ENCODE measurements at places on chromosomes 11 and 22.

- peak; percentile 73 for DNase-seq
These were observed at the start of gene CASP1 for GRCh38 chr11:105034813-105035620. CASP1 (minus strand) TSS chr11:105035144; CDS start chr11:105035113, 31 bp downstream.

DNA sequence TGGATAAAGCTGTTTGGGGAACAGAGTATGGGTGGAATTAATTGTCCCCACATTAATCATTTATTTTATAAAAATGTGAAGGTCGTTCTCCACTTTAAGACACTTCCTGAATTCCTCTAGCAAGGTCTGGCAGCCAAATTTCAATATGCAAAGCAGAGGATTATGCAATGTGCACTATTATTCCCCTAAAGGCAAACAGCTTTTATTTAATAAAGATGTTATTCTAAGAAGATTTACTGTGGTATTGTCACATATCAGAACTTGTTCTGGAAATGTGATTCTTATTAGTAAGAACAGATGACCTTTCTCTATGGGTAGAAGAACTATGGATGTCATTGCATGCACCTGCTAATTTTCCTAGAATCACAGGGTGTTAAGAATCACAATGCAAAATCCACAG, 1128.8 kb upstream of the CCDC90B start:
- DNase-seq: no peak

GRCh38 chr22:36536717-36537116, 7.8 kb upstream of the EIF3D start:
- no peak for DNase-seq

GRCh38 chr11:76385903-76386302, 4.8 kb downstream of the GVQW3 start:
- DNase-seq: no peak

DNA sequence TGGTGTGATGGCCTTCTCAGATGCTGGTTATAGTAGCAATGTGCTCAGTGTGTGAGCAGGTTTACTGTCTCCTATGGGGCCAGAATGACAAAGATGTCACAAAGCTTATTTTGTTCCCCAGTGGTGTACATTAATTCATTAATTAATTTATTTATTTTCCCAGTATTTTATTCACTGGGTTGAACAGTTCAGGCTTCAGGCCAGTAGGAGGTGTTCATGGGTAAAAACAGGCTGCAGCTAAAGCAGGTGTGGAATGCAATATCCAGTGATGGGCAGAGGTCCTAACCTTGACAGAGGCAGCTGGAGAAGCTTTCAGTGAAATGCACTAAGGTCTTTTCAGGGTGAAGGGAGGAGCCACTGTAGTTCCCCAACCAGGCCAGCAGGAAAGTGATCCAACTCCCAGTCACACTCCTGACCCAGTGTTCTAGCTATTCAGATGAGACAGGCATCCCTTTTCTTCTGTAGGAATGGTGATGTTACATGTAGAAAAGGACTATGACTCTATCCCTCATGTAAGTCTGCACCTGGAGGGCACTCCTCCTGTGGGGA, 7.8 kb upstream of the FANCF start:
- DNase-seq: no peak

- no peak for DNase-seq
These were observed 21.4 kb upstream of the RCN1 start for GRCh38 chr11:32069361-32070058.

DNA sequence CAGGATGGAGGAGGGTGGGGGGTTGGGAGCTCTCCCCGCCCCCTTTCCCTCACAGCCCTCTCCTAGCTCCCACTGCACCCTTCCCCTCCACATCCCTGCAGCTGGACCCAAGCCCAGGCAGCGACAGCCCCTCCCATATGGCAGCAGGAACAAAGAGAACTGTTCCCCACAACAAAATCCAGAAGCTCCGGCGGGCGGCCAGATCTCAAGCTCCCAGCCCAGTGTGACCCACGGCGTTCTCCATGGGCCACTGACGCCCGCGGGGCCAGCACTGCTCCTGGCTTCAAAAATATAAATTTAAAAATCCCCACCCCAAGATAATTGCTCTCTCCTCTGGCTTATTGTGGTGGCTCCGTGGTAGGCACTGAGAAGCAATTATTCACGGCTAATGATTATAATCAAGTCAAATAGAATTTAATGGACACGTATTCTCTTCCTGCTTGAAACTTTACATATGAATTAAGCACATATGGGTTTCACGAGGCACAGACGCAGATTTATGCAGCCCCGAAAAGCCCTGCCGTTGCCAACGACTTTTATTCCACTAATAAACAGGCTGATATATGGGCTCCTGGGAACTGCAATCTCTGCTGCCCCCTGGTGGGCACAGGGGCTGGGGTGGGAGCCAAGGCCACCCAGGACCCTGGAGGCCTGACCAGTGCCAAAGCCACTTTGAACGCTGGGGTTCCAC, 17.5 kb downstream of the MACROD1 start:
- peak; percentile 86 for DNase-seq

DNA sequence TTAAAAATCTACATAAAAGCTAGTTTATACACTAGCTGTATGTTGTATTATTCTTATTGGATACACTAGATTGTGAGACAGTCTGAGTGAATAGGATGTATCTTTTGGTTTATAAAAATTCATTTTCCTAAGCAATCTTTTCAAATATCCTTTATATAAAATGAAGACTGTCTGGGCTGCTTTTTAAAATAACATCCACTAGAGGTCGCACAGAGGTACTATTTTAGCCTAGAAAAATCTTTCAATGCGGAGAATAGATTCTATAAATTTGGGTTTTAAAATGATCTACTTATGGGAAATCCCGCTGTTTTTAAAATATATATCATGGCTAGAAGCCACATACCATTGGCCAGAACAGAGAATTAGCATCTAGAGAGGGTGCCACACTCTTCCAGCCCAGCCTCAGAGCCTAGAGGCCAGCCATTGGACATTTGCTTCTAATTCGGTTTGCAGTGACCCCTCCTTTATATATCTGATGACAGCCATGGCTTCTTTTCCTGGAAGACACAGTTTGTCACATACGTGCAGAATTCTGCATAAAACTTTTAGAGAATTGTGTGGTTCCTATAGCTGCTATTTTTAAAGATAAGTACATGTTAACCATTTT, 7.3 kb downstream of the C11orf97 start:
- peak; percentile 64 for DNase-seq

DNA sequence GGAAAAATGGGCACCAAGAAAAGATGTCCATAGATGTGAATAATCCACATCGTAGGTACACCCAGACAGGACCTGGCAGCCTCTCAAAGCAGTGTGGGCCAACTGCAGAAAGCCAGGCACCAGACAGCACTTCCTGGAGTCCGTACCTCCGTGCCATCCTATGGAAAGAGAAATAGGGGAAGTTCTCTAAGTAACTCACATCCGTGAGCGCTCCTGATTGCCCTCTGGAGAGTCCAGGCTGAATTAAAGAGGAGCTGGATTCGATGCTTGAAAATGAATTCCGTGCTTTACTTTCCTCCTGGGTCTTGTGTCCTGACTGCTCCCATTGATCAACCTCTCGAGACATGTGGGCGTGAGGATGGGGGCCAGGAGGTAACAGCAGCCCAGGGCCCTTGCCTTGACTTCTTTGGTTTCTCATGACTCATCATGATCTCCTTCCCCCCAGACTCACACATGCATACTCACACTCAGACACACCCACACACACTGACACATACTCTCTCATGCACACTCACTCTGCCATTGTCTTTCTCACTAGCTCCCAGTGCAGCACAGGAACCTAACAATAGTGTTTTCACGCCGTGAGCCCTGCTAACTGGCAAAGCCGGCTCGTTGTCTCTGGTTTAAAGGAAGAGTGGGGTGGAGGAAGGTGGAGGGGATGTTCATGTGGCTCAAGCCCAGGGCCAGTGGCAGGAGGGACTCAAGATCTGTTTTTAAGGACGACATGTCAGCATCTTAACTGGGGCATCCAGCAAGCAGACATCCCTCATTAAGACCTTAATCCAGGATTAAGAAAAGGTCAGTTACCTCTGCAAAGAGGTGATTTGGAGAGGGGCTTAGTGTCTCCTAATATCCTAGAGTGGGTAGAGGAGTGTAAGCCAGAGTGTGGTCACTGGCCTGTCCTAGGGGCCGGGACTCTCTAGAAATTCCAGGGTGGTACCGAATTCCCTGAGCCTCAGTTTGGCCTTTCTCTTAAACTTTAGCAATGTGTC, 104.2 kb downstream of the SCN3B start:
- peak; percentile 33 for DNase-seq

GRCh38 chr11:102367364-102367763, 20.4 kb downstream of the BIRC2 start:
- DNase-seq: peak; percentile 55

- no peak for DNase-seq
These were observed 19.9 kb upstream of the GRAMD4 start for GRCh38 chr22:46600273-46600796.

DNA sequence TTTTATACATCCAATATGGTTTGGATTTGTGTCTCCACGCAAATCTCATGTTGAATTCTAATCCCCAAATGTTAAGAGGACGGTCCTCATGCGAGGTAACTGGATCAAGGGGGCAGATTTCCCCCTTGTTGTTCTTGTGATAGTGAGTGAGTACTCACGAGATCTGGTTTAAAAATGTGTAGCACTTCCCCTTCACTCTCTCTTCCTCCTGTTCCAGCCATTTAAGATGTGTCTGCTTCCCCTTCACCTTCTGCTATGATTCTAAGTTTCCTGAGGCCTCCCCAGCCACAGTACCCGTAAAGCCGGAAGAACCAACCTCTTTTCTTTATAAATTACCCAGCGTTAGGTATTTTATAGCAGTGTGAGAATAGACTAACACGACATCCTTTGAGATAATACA, 98.6 kb downstream of the TTC28 start:
- DNase-seq: peak; percentile 39

DNA sequence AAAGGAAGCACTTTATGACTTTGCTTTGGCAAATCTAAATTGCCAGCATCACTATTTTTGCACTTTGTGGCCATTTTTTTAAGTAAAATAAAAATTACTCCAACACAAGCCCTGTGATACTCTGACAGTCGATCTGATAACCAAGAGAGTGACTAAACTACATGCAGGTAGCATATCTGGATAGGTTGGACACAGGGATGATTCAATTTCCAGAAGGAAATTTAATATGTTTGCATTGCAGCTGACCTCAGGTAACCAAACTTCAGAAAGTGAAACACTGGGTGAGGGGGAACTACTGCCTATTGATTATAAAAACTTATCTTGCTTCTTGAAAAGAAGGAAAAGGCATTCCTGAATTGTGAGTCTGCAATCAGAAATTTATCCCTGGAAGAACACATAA, 13.9 kb downstream of the OR5B3 start:
- DNase-seq: no peak

- no peak for DNase-seq
These were observed 109.3 kb upstream of the SNX19 start for GRCh38 chr11:131025421-131026125.

DNA sequence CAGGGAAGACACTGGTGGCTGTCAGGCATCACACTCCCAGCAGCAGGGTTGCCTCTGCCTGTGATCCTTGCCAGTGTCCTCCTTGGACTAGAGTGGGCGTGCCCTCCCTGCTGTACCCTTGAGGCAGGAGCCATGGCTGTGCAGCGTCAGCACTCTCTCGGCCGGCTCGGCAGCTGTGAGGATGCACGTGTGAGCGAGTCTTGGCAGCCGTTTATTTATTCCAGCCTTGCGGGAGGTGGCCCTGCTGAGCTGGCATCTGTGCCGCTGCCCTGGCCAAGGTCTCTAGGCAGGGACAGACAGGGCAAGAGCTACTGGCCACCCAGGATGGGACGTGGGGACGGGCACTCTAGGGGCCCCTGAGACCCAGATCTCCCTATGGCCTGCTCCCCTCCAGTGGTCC, 33.9 kb downstream of the TSPAN4 start:
- DNase-seq: no peak

- DNase-seq: no peak
These were observed 1310.3 kb downstream of the TBC1D22A start for GRCh38 chr22:48072777-48073176.
